ENCODE measurements at places on chromosomes 11 and 22. TPM values are rescaled to one million over a fixed set of nuclear protein-coding genes. Genes with fewer than 3 reads are reported as not detected.

- DNase-seq = no peak
Measured at GRCh38 chr11:22635689-22636088, 10.1 kb upstream of the FANCF start.

The GTF2H1 gene
- 65.4 TPM for total RNA-seq

The KRTAP5-9 gene
- total RNA-seq = not detected

DNA sequence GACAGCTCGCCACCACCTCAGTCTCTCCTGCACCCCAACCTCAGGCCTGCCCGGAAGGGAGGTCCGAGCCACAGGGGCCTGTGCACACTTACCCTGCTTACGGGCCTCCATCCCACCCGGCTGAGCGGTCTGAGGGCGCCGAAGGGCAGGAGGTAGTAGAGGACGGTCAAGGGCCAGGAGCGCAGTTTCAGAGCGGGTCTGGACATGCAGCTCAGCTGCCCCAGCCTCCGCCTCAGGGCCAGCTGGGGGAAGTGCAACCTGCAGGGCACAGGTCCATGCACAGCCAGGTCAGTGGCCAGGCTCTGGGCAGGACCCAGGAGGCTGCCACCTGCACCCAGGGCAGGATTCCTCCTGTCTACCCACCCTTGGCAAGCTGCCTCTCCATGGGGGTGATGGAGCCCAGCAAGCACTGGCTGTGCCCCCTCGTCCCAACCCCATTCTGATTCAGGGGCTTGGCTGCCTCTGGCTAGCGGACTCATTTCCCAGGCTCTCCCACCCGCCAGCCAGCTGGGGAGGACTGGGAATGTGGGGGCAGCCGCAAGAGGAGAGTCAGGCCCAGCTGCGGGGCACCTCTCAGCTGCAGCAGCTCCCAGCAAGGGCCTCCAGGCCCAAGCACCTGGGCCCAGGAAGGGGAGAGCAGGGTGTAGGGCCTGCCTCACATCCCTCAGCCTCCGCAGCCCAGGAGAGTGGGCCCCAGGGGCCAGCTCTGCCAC lies 38.3 kb downstream of the PISD start:
- peak; percentile 76 for DNase-seq

The LMNTD2 gene
- 3.9 TPM for total RNA-seq

DNA sequence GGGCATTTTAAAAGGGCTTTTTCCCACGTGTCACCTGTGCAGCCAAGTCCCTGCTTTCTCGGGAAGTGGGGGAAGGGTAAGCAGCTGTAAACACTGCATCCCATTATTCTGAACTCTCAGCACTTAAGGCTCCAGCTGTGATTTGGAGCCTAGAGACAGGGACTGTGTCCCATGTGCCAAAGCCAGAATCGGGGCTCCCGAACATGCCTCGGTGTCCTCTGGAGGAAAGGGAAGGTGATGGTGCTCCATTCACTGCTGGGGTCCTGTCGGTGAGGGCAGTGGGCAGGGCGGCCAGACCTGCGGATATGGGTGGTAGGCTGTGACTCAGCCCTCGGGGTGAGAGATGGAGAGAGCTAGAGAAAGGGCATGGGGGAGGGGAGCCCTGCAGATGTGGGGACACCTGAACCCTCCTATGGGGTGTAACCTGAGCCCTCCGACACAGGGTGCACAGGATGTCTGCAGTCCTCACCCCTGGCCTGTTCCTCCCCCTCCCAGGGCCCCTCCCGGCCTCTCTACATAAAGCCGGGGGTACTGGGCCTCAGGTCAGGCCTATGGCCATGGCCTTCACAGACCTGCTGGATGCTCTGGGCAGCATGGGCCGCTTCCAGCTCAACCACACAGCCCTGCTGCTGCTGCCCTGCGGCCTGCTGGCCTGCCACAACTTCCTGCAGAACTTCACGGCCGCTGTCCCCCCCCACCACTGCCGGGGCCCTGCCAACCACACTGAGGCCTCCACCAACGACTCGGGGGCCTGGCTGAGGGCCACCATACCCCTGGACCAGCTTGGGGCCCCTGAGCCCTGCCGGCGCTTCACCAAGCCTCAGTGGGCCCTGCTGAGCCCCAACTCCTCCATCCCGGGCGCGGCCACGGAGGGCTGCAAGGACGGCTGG lies 31.8 kb downstream of the CAPN1 start:
- DNase-seq = peak; percentile 87

DNA sequence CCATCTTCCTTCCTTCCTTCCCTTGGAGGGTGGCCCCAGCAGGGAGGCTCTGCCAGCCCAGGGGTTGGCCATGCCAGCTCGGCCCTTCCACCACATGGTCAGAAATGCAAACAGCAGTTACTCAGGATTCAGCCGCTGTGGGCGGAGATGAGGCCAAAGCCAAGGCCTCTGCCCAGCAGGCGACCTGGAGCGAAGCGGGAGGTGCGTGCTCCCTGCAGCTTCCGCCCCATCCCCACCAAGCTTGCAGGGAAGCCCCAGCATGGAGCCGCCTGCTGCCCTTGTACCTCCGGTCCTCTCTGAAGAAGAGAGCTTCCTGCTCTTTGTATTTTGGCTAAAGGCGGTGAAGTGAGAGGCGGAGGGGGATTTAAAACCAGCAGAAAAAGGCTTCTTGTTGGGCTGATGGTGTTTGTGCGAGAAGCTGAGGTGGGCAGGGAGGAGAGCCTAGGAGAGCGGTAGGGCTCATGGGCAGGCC lies 50.4 kb downstream of the ANO1 start:
- DNase-seq = no peak

GRCh38 chr22:30250039-30250565 lies 3.5 kb upstream of the LIF start:
- DNase-seq = no peak

All from spleen (tissue), 13 donors.